Muscle of back (tissue), 13 donors: ENCODE measurements at places on chromosomes 11 and 22. TPM values are rescaled to one million over a fixed set of nuclear protein-coding genes. Genes with fewer than 3 reads are reported as not detected.

Gene NLRX1
- 12.4 TPM for polyA plus RNA-seq

Gene MMP7
- polyA plus RNA-seq: not detected

Gene TRPM5
- polyA plus RNA-seq: 0.05 TPM

Gene FDX1
- 11.2 TPM for polyA plus RNA-seq

Gene GAL3ST1
- polyA plus RNA-seq: 7.6 TPM
